Epithelial cell of prostate (primary cell): ENCODE measurements at places on chromosomes 12 and 14.

GRCh38 chr12:125132698-125133400 is 67.6 kb downstream of the AACS start:
- DNase-seq: no peak

- no peak for DNase-seq
Measured at GRCh38 chr12:4445156-4446101, at the start of gene FGF6. TSS of gene FGF6 (minus strand) at chr12:4445815. CDS start at chr12:4445570, 245 bp downstream.

DNA sequence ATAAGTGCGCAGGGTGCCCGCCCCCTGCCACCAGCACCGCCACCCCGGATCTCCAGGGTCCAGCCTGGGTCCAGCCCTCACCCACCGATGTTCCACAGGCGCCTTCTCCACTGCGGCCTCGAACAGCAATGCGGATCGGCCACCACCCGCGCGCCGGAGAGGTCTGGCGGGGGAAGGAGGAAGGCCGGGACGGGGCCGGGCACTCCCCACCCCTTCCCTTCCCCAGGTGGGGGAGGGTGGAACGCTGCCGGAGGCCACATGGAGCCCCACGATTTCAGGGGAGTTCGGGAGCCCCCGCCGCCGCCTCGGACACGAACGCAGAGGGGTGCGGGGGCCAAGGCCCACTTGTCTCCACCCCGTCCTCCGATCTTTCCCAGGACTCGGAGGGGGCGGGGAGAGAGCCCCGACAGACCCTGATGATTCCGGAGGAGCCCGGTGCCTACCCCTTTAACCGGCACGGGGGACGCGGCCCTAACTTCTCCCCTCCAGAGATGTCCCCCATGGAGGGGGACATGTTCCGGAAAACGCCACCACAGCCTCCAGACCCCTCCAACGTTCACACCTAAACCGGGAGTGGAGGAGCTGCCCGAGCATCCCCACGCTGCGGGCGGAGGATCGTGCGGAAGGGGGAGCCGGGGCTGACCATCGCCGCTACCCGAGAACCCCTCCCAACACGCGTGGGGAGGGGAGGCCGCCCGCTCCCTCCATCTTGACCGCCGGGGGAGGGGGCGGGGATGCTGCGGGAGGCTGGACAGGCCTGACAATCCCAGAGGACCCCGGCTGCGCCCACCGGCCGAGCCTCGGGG is 1.1 kb downstream of the ATXN2 start:
- no peak for DNase-seq

DNA sequence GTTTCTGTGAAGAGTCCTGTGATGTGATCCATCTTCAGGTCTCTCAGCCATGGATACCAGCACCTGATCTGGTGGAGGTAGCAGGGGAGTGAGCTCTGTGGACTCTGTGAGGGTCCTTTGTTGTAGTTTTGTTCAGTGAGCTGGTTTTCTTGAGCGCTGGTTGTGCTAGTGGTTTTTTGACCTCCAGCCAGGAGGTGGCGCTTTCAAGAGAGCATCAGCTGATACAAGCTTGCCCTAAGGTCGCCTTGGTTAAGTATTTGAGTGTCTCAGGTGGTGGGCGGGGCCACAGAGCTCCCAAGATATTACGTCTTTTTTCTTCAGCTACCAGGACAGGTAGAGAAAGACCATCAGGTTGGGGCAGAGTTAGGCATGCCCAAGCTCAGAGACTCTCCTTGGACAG is 139.7 kb downstream of the TTLL5 start:
- DNase-seq: no peak

DNA sequence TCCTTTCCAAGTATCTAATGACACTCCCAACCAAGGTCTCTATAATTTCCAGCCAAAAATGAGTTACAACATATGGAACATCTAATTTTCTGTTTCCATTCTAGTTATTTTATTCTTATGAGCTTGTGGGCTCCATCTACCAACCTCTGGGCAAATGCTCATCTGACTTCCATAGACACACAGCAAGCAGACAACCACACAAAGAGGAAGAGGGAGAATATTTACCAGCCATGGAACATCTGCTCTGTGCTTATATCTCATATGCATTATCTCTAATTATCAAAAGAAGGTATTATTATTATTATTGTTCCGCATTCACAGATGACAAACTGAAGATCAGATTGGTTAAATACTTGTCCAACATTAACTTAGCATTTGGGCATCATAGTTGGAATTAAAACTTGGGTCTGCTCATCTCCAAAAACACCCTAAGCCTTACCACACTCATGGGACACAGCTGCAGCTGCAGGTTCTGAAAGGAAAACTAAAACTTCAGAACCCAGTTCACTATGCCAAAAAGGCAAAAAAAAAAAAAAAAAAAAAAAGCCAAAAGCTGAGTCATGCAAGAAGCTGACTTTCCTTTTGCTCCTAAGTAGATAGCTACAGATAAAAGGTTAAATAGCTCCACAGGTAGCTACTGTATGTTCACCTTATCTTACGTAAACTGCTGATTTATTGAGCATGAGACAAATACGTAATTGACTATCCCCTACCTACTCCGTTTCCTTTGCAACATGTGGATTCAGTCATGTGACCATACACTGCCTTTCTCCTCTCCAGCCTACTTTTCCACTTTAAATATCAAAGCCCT is 23.6 kb upstream of the TCL1B start:
- no peak for DNase-seq

DNA sequence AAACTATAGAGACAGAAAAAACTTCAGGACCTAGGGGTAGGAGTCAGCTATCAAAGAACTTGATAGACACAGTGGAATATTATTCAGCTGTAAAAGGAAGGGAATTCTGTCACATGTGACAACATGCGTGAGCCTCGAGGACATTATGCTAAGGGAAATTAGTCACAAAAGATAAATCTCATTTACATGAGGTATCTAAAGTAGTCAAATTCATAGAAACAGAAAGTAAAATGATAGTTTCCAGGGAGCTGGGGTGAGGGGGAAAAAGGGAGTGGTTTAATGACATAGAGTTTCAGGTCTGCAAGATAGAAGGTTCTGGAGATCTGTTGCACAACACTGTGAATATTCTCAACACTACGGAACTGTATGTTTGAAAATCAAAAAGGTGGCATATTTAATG is 50.0 kb upstream of the PRIMA1 start:
- DNase-seq: no peak

DNA sequence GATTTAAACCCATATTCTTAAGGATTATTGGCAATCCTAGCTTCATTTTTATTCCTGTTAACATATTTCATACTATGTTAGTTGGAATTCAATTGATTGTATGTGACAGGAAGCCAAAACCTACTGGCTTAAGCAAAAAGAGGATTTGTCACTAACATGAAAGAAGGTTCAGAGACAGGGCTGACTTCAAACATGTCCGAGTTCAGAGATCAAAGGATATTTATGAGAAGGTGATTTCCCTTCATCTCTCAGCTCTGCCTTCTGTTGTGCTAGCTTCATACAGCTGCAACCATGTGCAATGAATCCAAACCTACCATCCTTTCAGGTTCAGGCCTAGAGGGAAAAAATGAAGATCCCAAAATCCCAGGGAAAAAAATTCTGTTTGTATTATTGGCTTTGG is 349.7 kb downstream of the ATP23 start:
- DNase-seq: no peak

DNA sequence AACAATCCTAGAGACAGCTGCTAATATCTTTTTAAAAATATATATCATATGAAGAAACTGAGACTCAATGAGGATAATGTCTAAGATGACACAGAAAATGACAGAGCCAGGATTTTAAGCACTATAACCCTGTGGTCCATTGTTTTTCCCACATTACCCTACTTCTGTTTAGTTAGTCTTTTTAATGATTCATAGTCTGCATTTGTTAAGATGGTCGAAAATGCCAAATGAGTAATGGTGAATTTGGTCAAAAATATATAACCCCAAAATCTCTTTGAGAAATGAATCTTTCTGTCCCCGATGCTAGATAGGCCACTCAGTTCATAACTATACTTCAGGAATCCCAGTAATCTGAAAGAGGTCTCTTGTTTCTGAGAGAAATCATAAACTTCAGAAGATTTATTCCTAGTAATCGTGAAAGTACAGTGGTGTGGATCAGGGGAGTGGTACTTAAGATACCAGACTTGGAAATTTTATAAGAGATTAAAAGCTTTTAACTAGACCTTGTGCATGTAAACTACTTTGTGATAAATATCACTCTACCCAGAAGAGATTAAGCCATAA is 10.8 kb downstream of the RTRAF start:
- no peak for DNase-seq

DNA sequence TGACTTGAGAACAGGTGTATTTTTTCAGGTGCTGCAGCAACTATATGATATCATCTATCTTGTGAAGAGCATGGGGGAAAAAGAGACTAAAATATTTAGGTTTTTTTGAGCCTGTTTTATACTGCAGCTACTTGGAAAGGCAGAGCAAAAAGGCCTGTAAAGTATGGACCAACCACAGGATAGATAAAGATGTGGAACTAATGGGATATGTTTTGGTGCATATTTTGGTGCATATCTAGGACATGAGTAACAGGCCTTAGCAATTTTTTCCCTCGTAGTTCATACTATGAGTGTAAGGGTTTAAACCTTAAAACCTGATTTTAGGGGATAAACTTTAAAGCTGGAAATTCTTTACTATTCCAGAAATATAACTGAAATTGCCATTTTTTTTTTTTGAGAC is 6.0 kb upstream of the GTSF1 start:
- no peak for DNase-seq

- no peak for DNase-seq
Measured at GRCh38 chr12:58026897-58027891, 85.8 kb downstream of the ATP23 start.

DNA sequence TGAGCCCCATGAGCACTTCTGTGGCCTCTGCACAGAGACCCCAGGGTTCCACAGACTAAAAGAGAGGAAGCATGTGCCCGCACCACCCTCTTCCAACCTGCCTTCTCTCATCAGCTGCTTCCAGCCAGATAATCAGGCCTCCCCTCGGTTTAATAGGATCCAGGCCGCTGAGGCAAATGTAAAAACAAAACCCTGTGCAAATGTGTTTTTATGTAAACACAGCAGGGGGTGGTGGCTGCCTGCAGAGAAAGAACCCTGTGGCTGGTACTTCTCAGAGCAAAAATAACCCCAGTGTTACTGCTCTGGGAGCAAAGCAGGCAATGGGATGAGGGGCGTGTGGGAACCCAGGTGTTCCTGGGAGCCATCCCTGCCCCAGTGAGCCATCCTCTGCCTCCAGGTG is 46.2 kb downstream of the WSCD2 start:
- DNase-seq: no peak
